ENCODE measurements at places on chromosomes 16 and 17.
A peak's percentile ranks its signal among the peaks of the same experiment; 100 is the strongest.

- peak; percentile 74 for DNase-seq
Observed at GRCh38 chr17:28599311-28600184, 723 bp upstream of the SPAG5 start.

- DNase-seq: no peak
Observed at GRCh38 chr17:27473748-27474609, 17.7 kb downstream of the KSR1 start.

DNA sequence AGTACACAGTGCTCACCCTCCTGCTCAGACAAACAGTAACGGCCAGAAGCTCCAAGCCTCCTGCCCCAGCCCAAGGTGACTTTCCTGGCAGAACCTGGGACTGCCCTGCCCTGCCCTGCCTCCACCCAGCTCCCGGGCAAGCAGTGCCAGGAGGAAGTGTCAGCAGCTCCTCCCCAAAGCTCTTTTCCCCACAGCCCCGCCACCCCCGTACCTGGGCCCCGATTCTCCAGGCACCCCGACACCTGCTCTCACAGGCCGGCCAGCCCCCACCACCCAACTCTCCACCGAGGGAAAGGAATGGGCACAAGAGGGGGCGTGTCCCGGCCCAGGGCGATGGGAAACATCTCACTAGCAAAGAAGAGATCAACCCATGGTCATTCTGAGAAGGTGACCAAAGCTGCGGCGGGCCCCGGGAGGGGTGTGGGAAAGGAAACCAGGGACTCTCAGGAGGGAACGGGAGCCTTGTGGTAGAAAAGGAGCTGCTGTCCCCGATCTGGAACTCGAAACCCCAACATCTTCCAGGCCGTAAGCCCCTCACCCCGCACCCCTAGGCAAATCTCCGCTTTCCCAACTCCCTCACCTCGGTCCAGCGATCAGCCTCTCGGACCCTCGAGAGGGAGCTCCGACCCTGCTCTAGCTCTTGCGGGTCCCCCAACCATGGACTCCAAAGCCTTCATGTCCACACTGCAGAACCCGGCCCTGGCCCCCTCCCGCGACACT is 1.2 kb downstream of the BCAR1 start:
- no peak for DNase-seq

GRCh38 chr17:77503293-77503655 is 362.5 kb downstream of the SEC14L1 start:
- DNase-seq: no peak

DNA sequence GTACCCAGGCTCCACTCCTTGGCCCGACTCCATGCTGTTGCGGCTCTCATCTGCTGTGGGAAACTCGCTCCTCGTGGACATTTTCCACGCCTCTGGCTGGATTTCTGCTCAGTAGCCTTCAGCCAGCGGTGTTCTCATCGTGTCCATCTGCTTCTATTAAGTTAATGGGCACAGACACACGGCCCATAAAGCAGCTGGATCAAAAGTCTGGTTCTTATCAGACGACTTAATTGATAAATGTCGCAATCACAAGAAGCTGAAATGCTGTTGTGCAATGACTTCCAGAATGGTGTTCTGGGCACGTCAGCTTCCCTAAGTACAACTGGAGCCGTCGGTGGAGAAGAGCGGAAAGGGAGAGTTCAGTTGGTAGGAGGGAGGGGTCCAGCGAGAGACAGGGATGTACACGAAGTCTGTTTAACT is 211.7 kb upstream of the CHMP6 start:
- peak; percentile 62 for DNase-seq

- DNase-seq: no peak
Observed at GRCh38 chr17:82752371-82753200, 721 bp downstream of the TBCD start.

GRCh38 chr16:85446951-85447692 is 166.0 kb upstream of the GSE1 start:
- DNase-seq: no peak

DNA sequence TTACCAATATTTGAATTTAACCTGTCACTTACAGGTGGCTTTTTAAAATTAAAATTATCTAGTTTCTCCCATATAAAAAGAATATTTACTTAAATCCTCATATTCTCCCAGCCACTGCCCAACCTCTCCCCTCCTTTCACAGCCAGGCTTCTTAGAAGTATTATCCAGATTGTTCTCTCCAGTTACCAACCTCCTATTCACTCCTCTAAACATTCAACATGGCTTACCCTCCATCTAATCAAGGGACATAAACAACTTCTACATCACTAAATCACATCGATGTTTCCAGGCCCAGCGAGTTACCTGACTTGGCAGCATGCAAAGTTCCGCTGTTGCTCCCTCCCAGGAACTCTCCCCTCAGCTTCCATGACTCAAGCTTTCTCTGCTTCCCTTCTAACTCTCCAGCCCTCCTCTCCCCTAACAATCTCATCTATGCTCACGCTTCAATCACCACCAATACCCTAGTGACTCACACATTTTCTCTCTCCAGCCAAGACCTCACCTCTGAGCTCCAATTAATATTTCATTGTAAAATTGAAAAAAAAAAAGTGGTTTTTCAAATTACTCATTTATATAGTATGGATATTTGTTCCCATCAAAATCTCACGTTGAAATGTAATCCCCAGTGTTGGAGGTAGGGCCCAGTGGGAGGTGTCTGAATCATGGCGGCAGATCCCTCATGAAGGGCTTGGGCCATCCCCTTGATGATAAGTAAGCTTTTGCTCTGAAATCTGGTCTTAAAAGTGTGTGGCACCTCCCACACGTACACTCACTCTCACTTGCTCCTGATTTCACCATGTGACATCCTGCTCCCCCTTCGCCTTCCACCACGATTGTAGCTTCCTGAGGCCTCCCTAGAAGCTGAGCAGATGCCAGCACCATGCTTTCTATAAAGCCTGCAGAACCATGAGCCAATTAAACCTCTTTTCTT is 88.5 kb downstream of the HELZ start:
- DNase-seq: no peak

GRCh38 chr16:85819245-85819644 is 19.8 kb downstream of the COX4I1 start:
- DNase-seq: no peak

DNA sequence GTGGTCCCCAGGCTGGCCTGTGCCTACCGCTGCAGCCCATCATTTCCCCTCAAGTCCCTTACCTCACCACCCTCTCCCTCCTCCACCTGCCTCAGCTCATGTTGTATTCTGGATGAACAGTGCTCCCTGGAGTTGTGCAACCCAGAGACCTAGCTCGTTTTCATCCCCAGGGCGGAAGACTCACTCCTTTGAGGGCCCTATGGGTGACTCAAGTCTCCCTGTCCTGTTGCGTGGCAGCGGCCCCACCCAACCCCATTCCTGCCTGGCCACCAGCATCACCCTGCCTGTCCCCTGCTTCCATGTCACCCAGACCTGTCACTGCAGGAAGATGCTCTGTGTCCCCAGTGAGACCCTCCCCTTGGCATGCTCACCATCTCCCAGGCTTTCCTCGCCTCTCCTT is 3.3 kb downstream of the ALOX12B start:
- DNase-seq: no peak

Data from skeletal muscle cell (primary cell).